CD8-positive, alpha-beta T cell (primary cell): ENCODE measurements at places on chromosomes 4 and X.

DNA sequence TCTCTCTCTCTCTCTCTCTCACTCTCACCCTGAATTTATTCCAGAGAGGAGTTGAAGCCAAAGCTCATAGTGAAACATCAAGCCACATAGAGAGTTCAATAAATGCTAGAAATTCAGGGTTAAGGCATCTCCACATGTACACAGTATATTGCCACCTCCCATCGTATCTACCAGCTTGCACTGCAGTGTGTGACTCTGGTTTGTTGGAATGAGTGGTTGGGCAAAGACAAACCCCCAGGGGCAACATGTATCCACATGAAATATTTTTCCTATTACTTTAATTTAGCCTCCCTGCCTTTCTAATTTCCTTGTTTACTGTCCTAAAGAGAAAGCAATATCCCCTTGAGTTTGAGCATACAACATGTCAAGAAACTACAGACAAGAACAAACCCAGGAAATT, 247.3 kb downstream of the SPATA18 start:
- DNase-seq: no peak

DNA sequence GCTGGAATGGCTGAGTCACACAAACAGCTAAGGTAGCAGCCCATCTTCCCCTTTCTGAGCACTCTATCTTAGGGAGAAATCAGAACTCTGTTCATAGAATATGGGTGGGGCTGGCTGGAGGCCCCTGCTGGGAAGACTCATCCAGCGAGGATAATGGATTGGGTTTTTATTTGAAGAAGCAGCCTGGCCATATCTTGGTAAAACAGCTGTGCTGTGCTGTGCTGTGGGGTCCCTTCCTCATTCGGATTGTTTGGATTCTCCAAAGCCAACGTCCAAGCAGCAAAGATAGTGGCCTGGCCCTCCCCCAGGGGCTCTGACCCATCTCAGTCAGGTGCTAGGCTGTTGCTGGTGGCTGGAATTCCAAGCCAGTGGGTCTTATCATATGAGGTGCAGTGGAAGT, 63.8 kb downstream of the ZNF718 start:
- DNase-seq: no peak

- DNase-seq: no peak
These were observed 1297.3 kb downstream of the C4orf33 start for GRCh38 chr4:130393231-130393630.

DNA sequence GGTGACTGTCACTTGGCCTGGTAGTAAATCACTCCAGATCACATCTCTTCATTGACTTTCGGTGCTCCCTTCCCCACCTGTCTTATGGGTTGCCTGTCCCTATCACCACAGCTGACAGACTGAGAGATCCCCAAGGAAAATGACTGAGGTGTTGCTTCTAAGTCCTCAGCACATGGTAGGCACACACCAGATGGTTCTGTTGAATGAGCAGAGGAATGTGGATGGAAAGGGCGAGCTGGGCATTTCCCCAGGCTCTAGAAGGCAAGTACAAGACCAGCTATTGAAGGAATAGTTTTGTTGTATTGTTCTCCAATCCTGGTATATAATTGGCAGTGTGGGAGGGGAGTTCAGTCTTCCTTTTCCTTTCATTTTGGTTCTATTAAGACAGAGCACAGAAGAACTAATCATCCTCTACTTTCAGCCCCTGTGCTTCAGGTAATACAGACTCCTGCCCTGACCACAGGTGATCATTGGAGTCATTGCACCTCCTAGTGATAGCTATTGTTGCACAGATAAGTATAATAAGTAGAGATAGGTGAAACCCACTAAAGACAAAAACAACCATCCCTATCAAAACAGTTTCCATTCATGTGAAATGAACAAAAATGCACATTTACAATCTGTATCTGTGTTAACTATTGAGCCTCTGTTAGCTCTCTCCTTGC, 158.6 kb downstream of the TRAM1L1 start:
- DNase-seq: no peak

DNA sequence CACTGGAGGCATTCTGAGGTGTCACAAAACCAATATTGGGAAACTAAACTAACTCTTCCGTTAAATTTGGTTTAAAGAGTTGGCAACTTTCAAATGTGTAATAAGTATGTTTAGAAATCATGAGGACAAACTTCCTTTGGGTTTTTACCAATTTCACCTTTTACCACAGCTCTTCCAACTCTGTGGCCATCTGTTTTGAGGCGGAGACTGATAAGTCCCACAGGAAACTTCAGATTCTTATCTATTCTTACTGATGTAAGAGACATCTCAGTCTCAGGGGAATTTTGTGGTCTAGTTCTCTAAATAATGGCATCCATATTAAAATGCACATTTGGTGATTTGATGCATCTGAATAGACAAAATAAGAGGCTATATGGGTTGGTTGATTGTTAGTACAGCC, 229.2 kb upstream of the AFF2 start:
- DNase-seq: no peak

- no peak for DNase-seq
These were observed 1.8 kb downstream of the ZNF674 start for GRCh38 chrX:46543441-46543840.

- DNase-seq: no peak
These were observed 10.7 kb downstream of the TMPRSS11D start for GRCh38 chr4:67873116-67873515.
